ENCODE measurements at places on chromosomes 13 and 19.

- DNase-seq: peak; percentile 91
Measured at GRCh38 chr19:46413262-46414031, at the start of gene CCDC8. Gene CCDC8 (minus strand): TSS chr19:46413564. CDS start chr19:46412810, 754 bp downstream.

GRCh38 chr13:83549671-83550070 lies 332.6 kb downstream of the SLITRK1 start:
- no peak for DNase-seq

- no peak for DNase-seq
Measured at GRCh38 chr19:30393729-30394480, 21.7 kb downstream of the ZNF536 start.

- no peak for DNase-seq
Measured at GRCh38 chr19:38483016-38483630, 49.6 kb downstream of the RYR1 start.

GRCh38 chr13:24207841-24208667 lies 47.5 kb downstream of the SPATA13 start:
- no peak for DNase-seq

DNA sequence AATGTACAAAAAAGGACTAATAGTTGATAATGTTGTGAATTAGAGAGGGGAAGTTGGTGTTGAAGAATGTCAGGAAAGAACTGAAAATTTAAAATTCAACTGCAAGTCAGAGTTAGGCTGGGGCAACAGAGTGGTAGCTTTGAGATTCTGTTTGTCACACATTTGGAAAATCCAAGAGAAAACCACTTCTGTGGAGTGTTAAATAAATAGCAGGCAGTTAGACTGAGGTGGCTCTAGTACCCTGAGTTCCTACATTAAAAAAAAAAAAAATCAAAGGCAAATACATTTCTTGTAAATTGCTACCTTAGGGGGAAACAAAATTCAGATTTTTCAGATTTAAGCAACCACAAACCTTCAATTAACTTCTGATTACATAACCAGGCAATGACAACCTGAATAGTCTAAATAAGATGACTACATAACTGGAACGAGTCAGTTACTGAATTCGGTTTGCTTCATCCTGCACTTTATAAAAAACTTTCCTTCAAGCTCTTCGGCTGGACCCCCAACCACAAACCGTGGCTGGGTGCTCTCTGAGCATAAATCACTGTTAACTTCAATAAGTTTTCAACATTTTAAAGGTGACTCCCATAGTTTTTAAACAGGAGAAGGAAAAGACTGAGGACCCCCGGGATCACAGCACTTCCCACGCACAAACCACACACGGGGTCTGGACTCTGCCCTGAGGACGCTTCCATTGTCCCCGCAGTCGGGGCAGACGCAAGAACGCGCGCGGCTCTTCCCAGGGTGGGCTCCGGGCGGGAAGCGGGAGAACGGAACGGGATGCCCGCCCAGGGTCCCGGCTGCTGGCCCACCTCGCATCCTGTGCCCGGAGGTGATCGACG lies 725 bp downstream of the ZNF682 start:
- no peak for DNase-seq

- DNase-seq: no peak
Measured at GRCh38 chr13:108463340-108463739, 166.1 kb upstream of the MYO16 start.

Data from NCI-H1436 (cell line).